Tibial nerve (tissue), 4 donors: ENCODE measurements at places on chromosomes 3 and 15. TPM values are rescaled to one million over a fixed set of nuclear protein-coding genes. Genes with fewer than 3 reads are reported as not detected.

- no peak for DNase-seq
Observed at GRCh38 chr15:63362885-63363284, 18.8 kb downstream of the CA12 start.

The PLA2G4D gene
- total RNA-seq, result not detected

DNA sequence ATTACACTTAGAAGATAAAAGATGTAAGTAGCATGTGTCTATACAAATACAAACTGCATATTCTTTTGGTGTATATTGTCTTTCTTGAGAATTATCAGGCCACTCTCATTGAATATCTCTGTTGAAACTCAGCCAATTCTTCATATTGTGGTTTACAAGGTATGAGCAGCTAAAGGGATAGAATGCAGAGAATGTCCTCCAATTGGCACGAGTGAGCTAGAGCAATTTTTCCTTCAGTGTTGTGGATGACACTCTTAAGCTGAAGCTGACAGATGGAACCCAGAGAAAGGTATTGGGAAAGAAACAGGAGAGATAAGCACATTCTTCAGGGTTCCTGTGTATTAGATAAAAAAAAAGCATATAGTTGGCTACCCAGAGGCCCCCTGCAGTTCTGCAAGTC, 453.1 kb downstream of the EPHA3 start:
- DNase-seq, result no peak

- no peak for DNase-seq
Observed at GRCh38 chr15:42079401-42079908, 14.9 kb downstream of the PLA2G4D start.

DNA sequence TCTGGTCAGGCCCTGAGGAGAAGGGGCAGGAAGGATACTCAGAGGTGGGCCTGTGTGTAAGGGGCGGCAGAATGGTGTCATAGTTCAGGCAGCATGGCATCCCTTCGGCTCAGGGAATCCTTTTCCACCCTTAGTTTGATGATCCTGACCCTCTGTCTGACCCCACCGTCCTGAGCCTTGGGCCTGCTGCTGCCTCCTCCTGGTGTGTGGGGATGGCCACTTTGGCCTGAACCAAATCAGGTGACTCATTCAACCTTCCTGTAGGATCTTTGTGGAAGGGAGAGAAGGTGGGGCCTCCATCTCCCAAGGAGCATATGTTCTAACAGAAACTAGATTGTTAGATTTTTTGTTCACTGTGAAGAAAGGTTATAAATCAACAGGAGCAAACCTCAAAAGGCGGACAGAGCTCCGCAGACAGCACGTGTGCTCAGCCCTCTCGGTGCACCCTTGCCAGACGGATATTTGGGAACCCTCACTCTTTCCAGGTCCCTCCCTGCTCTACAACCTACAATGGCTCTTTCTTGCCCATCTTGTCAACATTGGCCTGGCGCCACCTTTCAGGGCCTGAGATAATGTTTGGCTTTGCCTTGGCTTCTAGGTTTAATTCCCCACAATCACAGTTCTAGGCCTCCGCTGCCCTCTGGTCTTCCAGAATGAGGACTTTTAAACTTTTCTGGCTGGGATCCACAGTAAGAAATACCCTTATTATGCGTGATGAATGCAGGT, 21.7 kb downstream of the THSD4 start:
- DNase-seq, result no peak
